Activated T-helper 1 cell treated with anti-CD3 and anti-CD28 coated beads, Interleukin-2, amount 50 U/mL, for 16 hours (primary cell): ENCODE measurements at places on chromosomes 1 and 21.

- no peak for DNase-seq
These were observed 689.7 kb upstream of the PRMT6 start for GRCh38 chr1:106366627-106367319.

DNA sequence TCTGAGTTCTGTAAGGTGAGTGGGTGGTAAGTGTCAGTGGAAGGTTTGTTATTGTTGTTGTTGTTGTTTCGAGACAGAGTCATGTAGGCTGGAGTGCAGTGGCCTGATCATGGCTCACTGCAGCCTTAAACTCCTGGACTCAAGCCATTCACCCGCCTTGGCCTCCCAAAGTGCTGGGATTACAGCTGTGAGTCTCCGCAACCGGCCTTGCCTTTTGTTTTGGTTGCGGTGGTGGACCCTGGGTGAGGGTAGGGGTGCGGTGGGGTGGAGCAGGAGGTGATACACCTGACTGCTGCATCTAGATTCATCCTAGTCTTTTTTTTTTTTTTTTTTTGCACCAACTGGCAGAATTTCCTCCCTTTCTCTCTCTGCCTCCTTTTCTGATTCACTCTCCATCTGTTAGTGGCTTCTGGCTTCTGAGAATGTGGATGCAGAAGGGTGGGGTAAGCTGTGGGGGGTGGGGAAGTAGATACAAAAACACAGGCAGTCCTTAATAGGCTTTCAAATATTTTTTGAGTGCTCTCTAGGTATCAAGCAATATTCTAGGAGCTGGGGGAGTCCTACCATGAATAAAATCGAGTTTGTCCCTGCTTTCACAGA is 4.6 kb upstream of the GMEB1 start:
- DNase-seq, result no peak

DNA sequence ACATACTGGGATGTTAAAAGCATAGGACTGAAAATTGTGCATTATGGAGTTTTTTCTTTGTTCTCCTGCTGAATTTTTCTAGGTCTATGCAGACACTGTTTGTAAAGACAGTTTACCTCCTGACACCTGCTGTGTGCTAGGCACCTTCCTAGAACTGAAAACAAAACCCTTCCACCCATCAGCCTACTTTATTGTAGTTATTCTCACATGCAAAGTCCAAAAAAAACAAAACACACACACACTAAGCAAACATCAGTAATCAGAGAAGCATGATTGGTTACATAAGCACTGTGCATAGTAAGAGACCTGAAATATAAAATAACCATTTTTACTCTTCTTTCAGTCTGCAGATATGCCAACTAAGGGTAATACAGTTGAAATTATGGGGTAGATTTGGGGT is 195.1 kb downstream of the CRB1 start:
- no peak for DNase-seq

DNA sequence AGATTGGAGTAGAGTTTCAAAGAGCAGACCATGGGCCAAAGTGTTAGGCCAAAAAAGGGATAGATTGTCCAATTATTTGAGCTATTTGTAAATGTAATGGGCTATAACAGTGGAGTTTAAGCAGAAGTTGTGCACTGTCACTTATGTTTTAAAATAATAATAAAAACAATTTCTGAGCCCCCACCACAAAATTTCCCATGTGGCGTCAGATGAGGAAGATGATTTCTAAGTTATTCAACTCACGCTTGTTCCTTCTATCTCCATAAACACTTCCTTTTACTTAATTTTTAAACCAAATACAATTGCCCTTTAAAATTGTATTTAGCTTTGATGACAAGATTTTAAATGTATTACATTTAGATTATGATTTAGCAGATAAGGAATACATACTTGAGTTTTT is 330.0 kb downstream of the PTPRC start:
- DNase-seq, result no peak

DNA sequence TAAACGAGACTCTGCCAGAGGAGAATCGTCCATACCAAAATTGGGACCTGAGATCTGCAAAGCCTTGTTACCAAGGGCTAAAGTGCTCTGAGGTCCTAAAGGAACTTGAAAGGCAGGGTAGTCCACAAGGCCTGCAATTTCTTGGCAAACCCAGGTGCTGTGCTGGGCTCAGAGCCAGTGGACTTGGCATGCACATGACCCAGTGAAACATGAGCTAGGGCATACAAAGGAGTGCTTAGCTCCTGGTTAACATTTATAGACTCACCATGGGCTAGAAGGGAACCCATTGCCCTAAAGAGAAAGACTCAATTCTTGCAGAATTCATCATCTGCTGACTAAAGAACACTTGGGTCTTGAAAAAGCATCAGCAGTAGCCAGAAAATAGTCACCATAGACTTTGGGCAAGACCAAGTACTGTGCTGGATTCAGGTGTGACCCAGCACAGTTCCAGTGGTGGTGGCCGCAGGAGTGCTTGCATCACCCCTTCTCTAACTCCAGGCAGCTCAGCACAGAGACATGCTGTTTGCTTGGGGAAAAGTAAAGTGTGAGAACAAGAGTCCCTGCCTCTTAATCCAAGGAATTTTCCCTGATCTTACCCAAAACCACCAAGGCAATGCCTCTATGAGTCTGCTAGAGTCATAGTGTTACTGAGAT is 1069.4 kb upstream of the ADGRL2 start:
- no peak for DNase-seq

- DNase-seq, result no peak
These were observed 28.5 kb downstream of the LRRC8B start for GRCh38 chr1:89553157-89553556.

- no peak for DNase-seq
These were observed 502 bp upstream of the SLC35A3 start for GRCh38 chr1:99969260-99969728.

GRCh38 chr1:217253985-217254384 is 376.9 kb downstream of the GPATCH2 start:
- DNase-seq, result no peak

DNA sequence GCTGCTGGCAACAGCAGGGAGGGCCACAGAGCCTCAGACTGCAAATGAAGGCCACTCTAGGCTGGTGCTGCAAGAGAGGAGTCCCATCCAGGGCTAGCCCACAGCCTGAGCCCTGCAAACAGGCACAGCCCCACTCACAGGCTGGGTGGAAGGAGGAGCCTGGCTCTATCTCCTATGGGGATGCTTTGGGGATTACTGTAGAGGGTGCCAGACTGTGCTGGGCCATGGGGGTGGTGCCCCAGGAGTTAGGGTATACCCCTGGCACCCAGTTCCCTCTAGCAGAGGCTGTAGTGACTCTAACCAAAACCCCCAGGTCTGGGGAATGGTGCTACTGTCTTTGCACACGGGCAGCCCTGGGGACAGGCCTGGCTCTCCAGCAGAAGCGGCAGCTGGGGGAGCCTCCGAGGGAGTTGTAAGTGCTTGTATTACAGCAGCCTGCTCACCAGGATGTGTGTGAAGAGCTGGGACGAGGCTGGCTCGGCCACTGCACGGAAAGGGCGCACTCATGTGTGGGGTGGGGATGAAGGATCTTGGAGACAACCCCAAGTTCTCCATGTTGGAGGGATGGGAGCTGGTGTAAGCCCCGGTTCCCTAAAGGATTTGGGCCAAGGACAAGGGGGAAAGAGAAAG is 23.4 kb upstream of the EVA1B start:
- DNase-seq, result no peak

DNA sequence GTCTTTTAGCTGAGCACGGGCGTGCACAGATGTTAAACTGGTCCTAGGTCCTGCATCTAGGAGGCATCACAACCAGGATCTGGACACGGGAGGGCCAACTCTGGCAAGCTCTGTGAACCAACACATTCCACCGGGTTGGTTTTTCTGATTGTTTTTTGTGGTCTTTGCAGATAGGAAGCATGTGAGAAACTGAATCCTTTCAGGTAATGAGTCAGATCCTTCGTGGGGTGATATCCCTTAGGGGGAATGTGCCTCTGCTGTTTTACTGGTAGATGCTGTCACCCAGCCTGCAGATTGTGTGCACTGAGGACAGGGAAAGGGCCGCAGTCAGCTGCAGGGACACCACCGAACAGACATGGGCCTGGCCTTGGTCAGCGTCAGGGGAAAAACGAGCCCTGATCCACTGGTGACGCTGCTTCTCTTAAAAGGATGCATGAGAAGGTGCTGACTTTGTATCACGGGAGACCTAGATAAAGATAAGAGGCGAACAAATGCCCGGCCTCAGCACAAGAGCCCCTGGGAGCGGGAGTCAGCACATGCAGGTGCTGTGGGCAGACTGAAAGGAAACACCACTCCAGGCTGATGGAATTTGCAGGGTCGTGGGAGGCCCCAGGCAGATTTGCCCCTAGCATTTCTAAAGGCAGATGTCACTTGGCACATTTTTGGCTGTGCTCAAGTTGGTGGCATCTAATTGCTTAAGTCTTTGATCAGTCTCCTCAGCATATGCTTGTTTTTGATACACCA is 51.1 kb downstream of the DOP1B start:
- no peak for DNase-seq

GRCh38 chr1:82001345-82001744 is 200.6 kb downstream of the ADGRL2 start:
- no peak for DNase-seq

DNA sequence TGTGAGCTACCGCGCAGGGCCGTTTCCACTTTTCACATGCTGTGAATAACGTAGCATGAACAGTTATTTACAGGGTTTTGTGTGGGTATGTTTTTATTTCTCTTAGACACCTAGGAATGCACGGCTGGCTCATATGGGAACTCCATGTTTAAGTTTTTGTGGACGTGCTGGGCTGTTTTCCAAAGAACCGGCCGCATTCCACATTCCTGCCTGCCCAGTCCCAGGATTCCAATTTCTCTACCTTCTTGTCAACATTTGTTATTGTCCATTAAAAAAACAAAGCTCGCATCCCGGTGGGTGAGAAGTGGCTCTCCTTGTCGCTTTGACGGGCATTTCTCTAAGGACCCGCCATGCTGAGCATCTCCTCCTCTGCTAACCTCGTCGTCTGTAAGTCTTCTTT is 47.1 kb upstream of the LRRC3 start:
- DNase-seq, result no peak

GRCh38 chr21:29306920-29307319 is 8.2 kb downstream of the BACH1 start:
- no peak for DNase-seq

DNA sequence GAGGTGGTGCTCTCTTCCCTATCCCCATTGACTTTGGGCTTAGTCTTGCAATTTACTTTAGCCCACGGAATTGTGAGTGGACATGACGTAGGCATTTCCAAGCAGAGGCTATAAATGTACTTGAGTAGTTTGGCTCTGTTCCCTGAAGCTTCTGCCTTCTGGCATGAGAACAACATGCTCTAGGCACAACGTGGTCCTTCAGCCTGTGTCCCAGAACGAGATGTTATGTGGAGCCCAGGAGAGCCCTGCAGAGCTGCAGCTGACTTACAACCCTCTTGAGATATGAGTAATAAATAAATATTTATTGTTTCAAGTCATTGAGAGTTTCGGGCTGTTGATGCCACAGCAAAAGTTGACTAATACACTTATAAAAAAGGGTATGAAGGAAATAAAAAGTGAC is 105.2 kb upstream of the HMGB4 start:
- no peak for DNase-seq
